Astrocyte (in vitro differentiated cells and primary cell): ENCODE measurements at places on chromosomes 2 and 18. TPM values are rescaled to one million over a fixed set of nuclear protein-coding genes. Genes with fewer than 3 reads are reported as not detected.

DNAJC5G gene
- total RNA-seq = not detected in 2 replicates

LIMS3 gene
- total RNA-seq = 3.2 and 7.1 TPM in 2 replicates

- DNase-seq = no peak
Observed at GRCh38 chr18:35040638-35040987, 600 bp upstream of the MAPRE2 start.

GRCh38 chr2:75100801-75101151 lies 98.5 kb downstream of the TACR1 start:
- peak; percentile 82 for DNase-seq

MPP4 gene
- total RNA-seq = 1.0 and 2.9 TPM in 2 replicates

GRCh38 chr2:71926876-71927756 lies 220.5 kb downstream of the CYP26B1 start:
- DNase-seq = no peak

KCNG3 gene
- total RNA-seq = 0.14 and 0.20 TPM in 2 replicates

DNA sequence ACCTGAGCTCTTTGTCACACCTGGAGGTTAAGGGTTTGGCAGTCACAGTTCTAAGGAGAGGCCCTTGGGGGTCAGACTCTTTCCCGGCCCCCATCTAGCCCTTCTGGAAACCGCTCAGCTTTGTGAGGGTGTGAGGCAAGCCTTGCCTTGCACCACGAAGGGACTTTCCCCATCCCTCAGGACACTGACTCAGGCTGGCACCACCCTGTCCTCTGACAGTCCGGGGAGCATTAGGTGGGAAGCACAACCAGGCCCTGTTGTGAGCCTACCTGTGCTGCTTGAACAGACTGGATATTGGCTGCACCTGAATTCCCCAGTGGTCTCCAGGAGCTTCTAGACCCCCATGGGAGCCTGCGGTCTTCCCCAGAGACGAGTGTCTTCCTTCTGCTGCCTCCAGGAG lies 47.0 kb upstream of the GBX2 start:
- no peak for DNase-seq
